Ammon's horn (tissue), 1 donor: ENCODE measurements at places on chromosomes 2 and 18.

GRCh38 chr2:120653046-120653445 lies 82.6 kb upstream of the GLI2 start:
- DNase-seq: no peak

- no peak for DNase-seq
Observed at GRCh38 chr2:74957886-74958273, 563 bp upstream of the POLE4 start.

- DNase-seq: peak; percentile 48
Observed at GRCh38 chr2:160365716-160366367, 127.8 kb downstream of the RBMS1 start.

GRCh38 chr2:163417596-163418337 lies 318.0 kb downstream of the FIGN start:
- DNase-seq: no peak

GRCh38 chr2:198036029-198036879 lies 231.9 kb downstream of the PLCL1 start:
- DNase-seq: no peak

GRCh38 chr2:44573996-44574395 lies 212.2 kb downstream of the CAMKMT start:
- DNase-seq: no peak

DNA sequence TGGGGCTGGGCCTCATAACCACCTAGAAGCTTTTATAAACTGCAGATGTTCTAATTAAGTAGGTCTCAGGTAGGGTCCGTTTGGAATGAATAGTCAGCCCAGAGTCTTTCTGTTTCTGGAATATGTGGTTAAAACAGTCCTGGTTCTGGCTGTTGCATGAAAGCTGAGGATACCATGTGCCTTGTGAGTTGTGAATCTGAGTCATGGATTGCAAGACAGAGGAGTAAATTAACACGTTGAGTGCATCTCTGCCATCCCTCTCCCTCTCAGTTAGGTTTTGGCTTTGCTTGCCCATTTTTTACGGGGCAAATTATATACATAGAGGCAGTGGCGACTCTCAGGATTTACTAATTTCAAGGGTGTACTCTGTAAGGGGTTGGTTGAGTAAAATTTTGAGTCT lies 59.1 kb downstream of the NCK2 start:
- no peak for DNase-seq

DNA sequence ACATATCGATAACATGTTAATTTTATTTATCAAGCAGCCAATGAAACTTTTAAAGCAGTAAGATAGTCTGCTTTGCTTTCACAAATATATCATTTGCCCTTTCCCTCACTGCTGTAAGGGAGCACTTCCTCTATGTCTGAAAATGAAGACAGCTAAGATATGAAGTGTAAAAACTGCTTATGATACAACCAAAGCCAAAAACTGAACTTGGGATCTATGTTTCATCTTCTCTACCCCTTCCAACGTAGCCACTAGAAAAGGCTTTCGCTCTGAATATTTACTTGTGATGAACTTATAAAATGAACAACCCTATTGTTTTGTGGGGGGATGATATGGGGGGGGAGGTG lies 140.3 kb downstream of the TCF4 start:
- no peak for DNase-seq

DNA sequence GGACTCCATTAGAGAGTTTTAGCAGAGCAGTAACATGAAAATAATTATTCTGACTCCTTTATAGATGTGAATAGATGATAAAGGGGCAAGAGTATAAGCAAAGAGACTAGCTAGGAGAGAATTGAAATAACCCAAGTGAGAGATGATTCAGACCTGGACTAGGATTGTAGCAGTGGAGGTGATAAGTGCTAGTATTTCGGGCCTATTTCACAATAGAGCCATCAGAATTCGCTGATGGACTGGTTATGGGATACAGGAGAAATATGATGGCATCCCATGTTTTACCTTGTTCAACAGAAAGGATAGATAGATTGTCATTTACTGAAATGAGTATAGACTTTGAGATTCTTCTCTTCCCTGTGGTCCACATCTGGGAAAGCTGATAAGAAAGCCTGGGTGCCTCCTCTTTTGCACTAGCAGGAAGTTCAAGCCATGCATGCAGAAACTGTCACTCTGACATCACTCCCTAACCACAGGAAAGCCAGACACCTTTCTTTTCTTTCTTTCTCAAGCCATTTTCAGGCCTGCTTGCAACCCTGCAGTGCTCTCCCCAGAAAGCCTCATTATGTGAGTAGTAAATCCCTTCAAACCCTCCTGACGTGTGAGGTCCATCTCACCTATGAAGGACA lies 25.3 kb downstream of the DYNAP start:
- no peak for DNase-seq

- no peak for DNase-seq
Observed at GRCh38 chr2:28745876-28746275, 5.8 kb upstream of the PPP1CB start.

GRCh38 chr2:55498582-55498981 lies 20.9 kb upstream of the CFAP36 start:
- DNase-seq: no peak

DNA sequence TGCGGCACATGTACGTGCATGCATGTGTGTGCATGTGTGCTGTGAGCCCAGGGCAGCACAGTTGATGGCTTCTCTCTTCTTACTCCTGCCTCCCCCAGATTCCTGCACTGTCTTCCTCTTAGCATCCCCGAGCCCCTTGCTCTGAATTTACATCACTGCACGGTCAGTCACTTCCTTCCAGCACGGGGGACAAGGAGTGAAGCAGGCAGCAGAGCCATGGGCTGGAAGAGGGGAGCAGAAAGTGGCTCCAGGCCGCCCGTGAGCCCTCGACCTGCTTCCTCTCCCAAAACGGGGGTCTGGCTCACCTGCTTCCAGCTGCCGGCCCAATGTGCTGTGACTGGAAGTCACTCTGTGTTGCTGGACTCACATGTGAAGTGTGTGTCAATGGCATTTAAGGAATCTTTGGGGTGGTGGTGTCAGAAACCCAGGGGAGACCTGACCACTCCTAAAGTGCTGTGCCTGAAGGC lies 106.1 kb downstream of the FAM210A start:
- DNase-seq: peak; percentile 5

GRCh38 chr2:240569998-240570530 lies 1.8 kb downstream of the RNPEPL1 start:
- DNase-seq: no peak

DNA sequence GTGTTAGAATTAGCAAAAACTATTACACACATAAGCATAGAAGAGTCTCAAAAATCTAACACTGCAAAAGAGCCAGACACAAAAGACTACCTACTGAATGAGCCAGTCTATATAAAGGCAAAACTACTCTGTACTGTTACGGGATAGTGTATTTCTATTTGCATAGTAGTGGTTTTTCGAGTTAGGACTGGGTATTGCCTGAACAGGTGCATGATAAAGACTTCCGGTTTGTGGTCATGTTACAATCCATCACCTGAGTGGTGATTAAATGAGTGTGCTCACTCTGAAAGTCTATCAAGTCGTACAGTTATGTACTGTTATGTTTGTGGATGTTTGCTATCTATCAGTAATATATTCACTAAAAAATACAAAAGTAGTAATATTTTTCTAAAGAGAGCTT lies 523.3 kb upstream of the SYT4 start:
- no peak for DNase-seq

DNA sequence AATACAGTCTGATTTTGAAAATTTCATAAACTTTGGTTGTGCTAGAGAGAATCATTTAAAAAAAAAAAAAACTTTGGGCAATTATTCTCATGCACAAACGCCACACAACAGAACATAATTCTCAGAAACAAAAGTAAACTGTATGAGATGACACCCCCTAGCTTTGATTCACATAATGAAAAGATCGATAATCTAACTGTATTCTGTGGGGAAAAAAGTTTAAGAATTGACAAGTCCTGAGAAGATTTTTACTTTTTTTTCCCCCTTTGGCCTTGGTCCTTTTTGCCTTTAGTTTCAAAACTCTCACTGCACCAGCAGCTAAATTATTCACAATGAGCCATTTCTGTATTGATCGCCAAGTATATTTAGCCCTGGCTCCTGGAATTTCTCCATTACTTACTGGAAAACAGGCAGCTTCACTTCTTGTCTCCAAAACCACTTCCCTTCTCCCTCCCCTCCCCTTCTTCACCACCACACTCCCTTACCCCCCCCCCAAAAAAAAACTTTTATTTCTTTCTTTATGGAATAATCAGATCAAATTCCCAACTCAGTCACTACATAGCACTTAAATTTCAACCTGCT lies 2.0 kb downstream of the IKZF2 start:
- no peak for DNase-seq

- no peak for DNase-seq
Observed at GRCh38 chr2:229401171-229401865, 130.2 kb upstream of the PID1 start.

GRCh38 chr2:39232141-39232540 lies 11.6 kb downstream of the CDKL4 start:
- no peak for DNase-seq
